Stimulated activated CD8-positive, alpha-beta memory T cell treated with anti-CD3 and anti-CD28 coated beads, Interleukin-4, amount 100 ng/mL, for 24 hours (primary cell): ENCODE measurements at places on chromosomes 13 and 19.

- DNase-seq: no peak
These were observed 50.1 kb upstream of the SPACA7 start for GRCh38 chr13:112325920-112326645.

GRCh38 chr13:26899202-26899601 is 138.6 kb upstream of the GPR12 start:
- DNase-seq: no peak

- DNase-seq: no peak
These were observed 2.5 kb downstream of the BSG start for GRCh38 chr19:574658-575526.

- DNase-seq: peak; percentile 49
These were observed 629 bp downstream of the IZUMO4 start for GRCh38 chr19:2097203-2097885.

DNA sequence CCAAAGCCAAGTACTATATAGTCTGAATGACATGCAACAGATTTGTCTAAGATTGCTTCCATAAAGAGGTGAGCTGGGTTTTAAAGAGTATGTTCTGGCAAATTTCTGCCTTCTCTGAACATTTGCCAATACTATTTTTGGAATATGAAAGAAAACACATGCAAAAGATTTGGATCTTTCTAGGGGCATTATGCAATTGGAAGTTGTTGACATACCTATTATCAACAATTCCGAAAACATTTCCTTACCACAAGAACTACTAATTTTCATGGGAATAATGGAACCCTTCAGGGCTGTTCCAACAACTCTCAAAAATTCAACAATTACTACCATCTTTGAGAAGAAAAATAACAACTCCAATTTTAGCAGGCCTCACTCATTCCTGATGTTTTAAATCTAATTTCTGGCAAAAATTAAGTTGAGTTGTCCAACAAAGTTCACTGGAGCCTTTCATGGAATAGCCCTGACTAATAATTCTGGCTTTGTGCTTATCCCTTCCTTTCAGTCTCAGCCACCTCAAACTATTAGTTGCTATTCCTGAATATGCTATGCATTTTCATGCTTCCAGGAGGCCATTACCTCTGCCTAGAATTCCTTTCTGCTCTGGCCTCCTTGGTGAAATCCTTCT is 250.0 kb downstream of the RGCC start:
- DNase-seq: no peak

DNA sequence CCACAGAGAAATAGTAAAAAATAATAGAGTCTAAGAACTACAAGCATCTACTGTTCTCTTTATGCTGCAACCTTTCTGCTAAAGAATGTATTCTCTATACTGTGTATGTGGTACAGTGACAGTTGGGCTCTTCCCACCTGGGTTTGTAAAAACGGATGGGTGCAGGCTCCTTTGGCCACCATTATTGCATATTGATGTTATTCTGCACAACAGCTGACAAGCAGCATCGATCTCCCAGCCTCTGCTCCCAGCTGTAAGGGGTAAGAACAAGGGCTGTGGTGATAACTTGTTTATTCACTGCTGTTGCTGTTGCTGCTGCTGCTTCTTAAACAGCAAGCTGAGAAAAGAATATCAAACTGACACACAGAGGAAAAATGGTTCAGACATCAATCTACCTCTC is 56.1 kb downstream of the KCNRG start:
- DNase-seq: no peak

DNA sequence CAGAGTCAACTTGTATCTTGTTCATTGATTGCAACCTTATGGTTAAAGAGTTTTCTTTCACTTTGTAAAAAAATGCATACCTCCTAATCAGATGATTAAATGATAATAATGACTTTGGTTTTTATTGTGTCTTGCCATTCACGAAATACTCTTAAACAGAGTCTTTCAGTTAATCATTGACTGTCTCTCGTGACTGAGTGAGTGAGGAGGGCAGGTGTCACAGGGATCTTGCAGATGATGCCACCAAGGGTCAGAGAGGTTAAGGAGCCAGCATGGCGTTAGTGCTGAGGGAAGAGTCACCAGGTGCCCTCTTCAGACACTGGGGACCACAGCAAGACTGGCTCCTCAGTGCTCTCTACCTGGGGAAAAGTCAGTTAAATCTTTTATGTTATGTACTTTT is 8.0 kb downstream of the GPATCH1 start:
- no peak for DNase-seq

DNA sequence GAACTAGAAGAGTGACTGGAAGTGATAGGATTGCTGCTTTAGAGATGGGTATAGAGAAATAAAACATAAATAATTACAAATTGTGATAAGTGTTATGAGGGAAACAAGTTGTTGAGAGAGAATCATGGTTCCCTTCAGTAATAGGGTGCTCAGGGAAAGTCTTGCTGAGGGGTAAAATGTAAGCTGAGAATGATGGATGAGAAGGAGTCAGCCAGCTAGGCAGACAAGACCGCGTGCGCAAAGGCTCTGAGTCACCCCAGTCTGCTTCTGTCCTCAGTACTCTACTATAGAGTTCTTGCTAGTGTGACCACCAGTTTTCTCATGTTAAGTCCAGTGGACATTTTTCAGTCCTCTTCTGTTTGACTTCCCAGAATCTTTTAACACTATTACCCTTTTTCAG is 39.5 kb downstream of the PCCA start:
- no peak for DNase-seq

DNA sequence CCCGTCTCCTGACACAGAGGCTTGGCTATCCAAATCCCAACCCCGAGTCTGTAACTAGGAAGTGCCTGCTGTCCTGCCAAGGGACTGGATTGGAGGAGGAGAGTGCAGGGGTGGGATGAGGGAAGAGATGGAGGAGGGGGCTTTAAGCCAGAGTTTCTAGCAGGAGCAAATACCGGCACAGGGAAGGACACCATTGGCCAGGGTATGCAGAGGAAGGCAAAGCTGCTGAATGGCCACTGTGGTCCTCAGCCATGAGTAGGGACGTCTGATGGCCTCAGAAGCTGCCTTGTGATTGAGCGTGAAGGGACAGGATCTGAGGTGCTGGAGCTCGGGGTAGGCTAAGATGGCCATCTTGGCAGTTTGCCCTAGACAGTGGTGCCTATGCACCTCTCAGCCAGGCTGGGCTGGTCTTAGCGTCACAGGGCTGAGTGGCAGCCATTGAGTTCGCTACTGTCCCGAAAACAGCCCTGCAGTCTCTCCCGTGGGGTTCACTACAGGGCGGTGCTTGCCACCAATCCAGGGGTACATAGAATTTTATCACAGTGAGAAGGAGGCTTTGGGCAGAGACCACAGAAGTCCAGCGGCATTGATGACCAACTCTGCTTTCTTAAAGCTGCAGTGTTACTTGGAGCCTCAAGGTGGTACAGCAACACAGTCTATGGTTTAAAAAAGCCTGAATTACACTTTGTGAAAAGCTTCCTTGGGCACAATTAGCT is 61.8 kb downstream of the AKAP11 start:
- no peak for DNase-seq

DNA sequence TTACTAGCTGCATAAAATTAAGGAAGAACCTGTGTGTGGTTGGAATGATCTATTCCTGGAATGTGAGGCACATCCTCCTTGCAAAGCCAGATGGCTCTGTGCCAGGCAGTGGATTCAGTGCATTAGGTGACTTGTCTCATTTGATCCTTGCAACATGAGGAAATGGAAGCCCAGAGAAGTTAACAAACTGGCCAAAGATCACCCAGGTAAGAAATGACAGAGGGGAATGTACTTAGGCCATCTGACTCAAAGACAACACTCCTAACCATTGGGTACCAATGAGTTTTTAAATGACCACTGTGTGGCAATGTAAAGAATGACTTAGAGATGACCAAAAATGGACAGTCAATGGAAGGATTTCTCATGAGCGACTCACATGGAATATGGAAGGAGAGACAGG is 114.2 kb upstream of the RXFP2 start:
- DNase-seq: no peak

- no peak for DNase-seq
These were observed 8.2 kb downstream of the REX1BD start for GRCh38 chr19:18596752-18597157.

DNA sequence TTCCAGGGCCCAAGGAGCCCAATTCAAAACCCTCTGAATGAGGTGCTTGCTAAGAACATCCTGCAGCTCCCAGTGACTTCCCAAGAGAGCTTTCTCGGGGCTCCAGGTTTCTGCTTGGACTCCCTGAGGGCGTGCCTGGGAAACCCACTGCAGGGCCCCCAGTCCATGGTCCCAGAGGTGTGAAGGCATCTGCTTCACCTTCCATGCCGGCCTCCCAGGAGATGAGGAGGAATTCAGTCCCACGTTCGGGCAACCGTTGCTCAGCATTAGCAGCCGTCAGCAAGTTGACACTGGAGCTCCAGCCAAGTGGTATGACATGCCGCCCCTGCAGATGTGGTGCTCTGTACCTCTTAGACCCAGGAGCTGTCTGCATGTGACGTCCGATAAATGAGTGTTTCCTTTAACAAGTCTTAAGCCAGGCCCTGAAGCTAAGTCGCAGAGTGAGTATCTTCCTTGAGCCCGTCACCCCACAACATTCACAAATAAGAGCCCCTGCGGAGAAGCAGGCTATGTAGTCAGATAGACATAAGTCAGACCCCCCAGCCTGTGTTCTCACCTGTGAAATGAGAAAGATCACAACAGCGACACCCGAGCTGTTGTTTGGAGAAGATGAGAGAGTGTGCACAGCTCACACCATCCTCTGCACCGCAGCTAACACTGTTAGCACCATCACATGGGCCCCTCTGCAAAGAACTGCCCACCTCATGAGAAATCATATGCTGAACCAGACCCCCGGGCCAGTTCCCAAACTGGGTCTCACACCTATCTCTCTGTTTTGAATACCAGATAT is 150.3 kb downstream of the KATNAL1 start:
- DNase-seq: no peak

- no peak for DNase-seq
These were observed 393.1 kb downstream of the KLF12 start for GRCh38 chr13:73741111-73741510.

- peak; percentile 93 for DNase-seq
These were observed 2.9 kb downstream of the IER2 start for GRCh38 chr19:13152974-13153568.

GRCh38 chr13:36219883-36220282 is 5.5 kb upstream of the SOHLH2 start:
- DNase-seq: no peak

- no peak for DNase-seq
These were observed 114.0 kb upstream of the SLC7A1 start for GRCh38 chr13:29709407-29710069.

- peak; percentile 20 for DNase-seq
These were observed 2.5 kb downstream of the HDGFL2 start for GRCh38 chr19:4474514-4475022.

GRCh38 chr13:43389573-43389972 is 366.2 kb downstream of the DNAJC15 start:
- DNase-seq: no peak

DNA sequence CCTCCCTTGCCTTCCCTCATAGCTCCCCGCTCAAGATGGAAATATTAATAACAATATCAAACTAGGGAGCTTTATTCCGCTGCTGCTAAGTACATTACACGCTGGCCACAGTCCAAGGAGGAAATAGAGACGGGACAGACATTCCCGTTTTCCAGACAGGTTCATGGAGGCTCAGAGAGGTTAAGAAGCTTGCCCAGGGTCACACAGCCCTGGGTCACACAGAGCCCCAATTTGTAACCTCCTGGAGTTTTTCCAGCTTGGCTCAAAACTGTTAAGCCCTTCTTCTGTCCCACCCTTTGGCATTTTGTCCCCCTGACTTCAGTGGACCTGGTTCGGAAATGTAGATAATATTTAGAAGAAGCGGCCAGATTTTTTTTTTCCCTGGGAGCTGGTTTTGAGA is 2.0 kb downstream of the BICRA start:
- no peak for DNase-seq

DNA sequence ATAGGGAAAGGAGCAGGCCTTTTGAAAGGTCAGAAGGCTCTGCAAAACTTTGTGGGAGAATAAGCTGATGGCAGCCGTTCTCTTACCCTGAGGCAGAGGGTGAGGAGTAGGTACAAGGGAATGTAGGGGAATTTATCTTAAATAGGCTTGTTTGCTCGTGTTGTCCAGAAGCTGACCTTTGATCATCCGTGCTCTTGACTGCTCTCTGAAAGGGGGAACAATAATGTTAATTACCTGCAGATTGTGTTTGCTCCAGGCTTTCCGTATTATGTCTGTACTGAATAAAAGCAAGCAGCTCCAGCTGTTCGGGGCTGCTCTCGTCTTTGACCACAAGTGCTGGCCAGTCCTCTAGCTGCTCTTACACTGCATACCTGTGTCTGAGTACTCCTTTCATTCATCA is 116.3 kb downstream of the ZNF429 start:
- DNase-seq: no peak

DNA sequence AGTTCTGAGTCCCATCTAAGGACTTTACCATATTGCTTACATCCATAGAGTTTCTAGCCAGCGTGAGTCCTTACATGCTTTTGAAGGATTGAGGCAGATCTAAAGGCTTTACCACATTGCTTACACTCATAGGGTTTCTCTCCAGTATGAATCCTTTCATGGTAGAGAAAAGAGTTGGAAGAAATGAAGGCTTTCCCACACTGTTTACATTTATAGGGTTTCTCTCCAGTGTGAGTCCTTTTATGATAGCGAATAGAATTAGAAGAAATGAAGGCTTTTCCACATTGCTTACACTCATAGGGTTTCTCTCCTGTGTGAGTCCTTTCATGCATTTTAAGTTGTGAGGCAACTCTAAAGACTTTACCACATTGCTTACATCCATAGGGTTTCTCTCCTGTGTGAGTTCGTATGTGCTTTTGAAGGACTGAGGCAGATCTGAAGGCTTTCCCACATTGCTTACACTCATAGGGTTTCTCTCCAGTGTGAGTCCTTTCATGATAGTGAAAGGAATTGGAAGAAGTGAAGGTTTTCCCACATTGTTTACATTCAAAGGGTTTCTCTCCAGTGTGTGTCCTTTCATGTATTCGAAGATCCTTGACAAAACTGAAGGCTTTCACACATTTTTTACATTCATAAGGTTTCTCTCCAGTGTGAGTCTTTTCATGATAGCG is 8.4 kb upstream of the ZNF433 start:
- DNase-seq: no peak

DNA sequence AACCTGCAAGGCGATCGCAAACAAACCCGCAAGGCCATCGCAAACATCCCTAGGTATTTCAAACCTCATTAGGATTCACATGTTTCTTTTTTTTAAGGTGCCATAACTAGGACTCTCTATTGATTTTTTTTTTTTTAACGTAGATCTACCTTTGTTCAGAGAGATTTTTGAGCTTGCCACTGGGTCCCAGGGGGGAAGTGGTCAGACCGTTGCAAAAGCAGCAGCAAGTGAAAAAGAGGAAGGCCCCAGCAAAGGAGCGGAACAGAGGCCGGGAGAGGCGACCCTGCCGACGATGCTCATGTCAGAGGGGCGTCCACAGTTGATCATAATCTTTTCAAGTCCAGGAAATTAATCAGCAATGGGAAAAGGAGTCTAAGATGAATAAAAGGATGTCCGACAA is 32.7 kb upstream of the FLT1 start:
- no peak for DNase-seq

- DNase-seq: no peak
These were observed 33.9 kb upstream of the MIR17HG start for GRCh38 chr13:91313581-91313980.

- no peak for DNase-seq
These were observed 128.9 kb downstream of the CDK8 start for GRCh38 chr13:26382835-26383234.
